ENCODE measurements at places on chromosomes 3 and 15.

DNA sequence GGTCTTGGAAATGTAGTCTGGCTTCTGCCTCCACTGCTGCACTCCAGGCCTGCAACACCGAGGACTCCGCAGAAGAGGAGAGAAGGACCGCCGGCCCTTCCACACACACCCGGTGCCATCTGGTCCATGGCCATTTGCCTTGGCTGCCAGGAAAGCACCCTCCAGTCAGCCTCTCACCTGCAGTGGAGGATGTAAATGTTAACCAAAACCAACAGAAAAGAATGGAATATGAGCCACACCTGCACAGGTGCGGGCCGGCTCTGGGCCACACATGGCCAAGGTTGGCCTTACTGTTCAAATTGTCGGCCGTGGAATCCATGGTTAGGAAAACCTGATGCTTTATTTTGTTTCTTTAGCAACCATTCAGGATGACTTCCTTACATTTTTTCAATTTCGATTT lies 178.3 kb upstream of the C2CD4B start:
- no peak for DNase-seq

DNA sequence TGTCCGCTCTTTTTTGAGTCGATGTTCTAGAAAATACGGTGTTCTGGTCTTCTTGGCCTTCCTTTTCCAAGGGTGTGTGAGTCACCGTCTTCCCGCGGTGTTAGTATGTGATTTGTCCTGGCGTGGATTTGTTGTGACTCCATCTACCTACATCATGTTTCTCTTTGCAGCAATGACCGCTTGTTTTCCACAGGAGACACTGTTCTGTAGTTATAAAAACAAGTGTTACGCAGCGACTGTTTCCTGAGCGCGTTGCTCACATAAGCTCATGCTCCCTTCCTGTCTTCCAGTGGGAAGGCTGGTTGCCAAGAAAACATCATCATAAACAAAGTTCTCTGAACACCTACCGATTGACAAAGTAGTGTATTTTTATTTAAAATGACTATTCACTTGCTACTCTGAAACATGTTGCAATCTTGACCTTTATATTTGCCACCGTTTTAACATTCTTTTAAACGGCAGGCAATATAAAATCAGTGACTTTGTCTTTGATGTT lies 19.0 kb downstream of the USP13 start:
- DNase-seq, result no peak

DNA sequence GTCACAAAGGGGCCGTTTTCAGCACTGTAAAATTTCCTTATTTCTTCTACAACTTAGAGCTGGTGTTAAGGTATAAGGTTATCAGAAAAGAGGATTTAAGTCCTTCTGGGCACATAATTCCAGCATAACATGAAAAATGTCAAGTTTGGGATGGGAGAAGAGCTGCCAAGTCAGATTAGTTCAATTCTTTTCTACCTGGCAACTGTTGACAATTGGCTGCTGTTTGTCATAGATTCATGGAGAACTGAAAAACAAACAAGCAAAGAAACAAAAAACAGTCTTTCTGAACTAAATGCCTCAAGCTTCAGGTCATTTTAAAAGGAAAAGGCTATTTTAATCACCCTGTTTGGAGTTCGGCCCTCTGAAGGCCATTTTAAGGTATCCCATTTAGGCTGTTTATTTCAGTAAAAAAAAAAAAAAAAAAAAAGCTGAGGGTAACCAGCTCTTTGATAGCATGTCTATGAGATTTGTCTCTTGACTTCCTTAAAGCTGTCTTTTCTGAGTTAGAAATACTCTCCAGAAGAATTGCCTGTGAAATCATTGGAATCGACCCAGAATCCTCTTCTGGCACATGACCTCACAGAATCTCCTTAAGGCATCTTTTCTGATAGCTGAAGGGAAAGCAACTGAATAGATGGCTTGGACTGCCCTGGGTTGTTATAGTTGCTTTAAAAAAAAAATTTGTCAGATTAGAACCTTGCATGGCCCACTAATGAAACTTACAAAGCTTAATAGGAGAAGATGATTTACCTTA lies 173.3 kb downstream of the SEMA6D start:
- DNase-seq, result no peak

DNA sequence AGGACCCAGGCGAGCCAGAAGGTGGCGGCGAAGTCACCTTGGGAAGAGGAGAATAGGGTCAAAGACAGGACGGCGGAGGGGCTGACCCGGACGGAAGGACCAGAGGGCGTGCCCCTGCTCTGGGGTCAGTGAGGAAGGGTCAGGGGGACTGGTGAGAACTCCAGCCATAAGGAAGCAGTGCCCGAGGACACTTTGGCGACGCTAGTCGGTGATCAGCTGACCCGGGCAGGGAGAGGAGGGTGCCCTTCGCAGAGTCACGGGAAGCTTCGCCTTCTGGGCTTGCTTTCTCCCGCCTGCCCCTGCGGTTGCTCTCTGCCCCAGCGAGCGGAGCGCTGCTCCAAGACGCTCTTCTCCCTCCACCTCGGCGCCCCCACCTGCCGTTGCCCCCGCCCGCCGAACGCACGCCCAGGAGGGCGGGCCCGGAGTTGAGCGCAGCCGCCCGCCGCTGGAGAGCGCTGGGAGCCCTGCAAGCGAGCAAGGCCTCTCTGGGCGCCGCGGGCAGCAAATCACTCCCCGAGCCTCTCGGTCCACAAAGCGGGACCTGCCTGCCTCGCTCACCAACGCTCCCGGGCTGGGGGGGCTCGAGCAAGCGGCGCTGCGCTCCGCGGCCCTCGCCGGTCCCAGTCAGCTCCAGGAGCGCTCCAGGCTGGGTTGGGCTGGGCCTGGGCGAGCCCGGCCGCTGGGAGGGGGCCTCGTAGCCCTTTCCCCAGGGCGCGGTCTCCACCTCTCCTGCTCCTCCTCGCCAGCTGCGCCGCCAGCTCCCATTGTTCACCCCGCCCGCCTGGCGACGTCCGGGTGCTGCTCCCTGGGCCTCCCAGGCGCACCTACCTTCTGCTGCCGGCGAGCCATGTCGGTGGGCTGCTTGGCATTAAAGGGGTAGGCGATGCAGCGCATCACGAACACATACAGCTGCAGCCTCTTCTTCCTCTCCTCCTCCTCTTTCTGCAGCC lies 1.2 kb downstream of the CADPS start:
- no peak for DNase-seq

GRCh38 chr15:65869954-65870871 lies 922 bp downstream of the RAB11A start:
- no peak for DNase-seq

DNA sequence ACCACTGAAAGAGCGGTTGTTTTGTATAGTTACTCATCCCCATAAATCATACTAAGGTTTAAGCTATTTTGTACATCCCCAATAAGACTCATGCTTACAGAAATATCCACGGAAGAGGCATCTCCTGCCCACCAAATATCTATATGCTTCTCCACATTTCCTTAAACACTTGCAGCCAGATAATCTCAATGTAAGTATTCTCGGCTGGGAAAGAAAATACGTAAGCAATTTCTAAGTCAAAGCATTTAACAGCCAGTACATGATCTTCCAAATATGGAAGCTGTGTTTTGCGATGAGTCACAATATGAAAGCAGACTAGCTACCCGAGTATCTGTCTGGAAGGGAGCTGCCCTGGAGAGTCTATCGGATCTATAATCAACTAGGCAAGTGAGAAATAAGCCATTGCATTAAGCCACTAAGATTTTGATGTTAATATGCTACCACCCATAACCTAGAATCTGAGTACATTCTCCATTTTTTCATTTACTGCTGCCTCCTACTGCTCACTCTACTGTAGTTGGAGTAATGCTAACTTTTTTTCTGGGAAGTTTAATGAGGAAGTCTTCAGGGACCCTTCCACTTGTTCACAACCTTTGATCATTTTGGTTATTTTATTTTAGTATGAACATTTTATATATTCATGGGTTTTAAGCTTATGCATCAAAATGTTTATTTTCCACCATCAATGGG lies 26.9 kb upstream of the ZMAT3 start:
- no peak for DNase-seq

DNA sequence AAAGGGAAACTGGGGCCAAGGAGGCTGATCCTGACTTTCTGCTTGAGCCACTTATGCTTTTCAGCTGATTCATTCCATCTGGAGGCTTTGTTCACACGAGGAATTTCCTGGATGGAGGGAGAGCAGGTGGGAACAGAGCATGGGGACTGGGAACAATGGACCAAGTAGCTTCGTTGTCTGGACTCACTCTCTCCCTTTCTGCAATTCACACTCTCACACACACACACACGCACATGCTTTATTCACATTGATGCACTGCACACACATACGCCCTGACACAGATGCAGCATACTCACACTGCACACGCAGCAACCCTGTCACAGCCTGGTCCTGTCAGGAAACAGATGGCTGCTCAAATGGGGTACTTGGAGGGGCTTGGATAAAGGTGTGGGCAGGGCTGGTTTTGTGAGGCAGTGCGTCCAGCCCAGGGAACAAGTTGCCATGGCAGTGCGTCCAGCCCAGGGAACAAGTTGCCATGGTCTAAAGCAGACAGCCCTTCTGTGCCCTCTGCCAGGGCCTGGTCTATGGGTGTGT lies 19.8 kb upstream of the CHCHD6 start:
- DNase-seq, result no peak
